Stimulated activated CD8-positive, alpha-beta memory T cell treated with anti-CD3 and anti-CD28 coated beads, Interleukin-4, amount 100 ng/mL, for 4 hours (primary cell): ENCODE measurements at places on chromosomes 6 and 20.

DNA sequence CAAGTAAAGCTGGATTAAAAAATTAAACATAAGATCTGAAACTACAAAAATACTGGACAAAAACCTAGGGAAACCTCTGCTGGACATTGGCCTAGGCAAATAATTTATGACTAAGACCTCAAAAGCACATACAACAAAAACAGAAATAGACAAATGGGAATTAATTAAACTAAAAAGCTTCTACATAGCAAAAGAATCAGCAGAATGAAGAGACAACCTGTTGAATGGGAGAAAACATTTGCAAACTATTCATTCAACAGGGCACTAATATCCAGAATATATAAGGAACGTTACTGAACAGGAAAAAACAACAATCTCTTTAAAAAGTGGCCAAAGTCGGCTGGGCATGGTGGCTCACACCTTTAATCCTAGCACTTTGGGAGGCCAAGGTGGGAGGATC, 6.8 kb upstream of the GINM1 start:
- no peak for DNase-seq

GRCh38 chr6:118488631-118489030, 59.5 kb upstream of the PLN start:
- no peak for DNase-seq

GRCh38 chr6:160222491-160222890, 36.1 kb downstream of the SLC22A2 start:
- DNase-seq: no peak

GRCh38 chr6:142341855-142342330, 40.1 kb downstream of the ADGRG6 start:
- DNase-seq: no peak

GRCh38 chr6:161971043-161971442, 697.2 kb upstream of the AGPAT4 start:
- no peak for DNase-seq

- no peak for DNase-seq
These were observed 36.7 kb downstream of the MARCKS start for GRCh38 chr6:113893866-113894265.

DNA sequence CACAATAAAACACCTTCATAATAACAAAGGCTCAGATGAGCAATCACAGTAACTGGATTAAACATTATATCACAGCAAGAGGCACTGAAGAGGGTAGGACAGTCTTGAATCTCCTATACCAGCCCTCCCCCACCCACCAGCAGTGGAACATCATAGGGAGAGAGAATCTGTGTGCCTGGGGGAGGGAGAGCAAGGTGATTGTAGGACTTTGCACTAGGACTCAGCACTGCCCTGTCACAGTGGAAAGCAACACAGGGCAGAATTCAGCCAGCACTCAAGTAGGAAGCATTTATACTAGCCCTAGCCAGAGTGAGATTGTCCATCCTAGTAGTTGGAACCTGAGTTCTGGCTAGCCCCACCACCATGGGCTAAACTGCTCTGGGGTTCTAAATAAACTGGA, 400.2 kb downstream of the HAO1 start:
- no peak for DNase-seq

DNA sequence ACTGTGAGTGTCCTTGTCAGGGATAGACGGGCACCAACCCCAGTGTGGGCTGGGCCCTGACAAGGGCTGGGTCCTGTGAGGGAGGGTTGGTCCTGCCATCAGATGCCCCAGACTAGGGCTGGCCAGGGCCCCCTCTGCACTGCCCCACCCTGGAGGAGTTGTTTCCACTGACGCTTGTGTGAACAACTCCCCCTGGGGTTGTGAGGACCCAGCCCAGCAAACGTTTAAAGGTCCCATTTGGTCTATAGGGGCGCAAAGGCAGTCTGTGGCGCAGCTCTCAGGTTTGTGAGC, 104.1 kb downstream of the BMP7 start:
- DNase-seq: no peak

GRCh38 chr6:5457041-5457440, 195.7 kb downstream of the FARS2 start:
- no peak for DNase-seq

DNA sequence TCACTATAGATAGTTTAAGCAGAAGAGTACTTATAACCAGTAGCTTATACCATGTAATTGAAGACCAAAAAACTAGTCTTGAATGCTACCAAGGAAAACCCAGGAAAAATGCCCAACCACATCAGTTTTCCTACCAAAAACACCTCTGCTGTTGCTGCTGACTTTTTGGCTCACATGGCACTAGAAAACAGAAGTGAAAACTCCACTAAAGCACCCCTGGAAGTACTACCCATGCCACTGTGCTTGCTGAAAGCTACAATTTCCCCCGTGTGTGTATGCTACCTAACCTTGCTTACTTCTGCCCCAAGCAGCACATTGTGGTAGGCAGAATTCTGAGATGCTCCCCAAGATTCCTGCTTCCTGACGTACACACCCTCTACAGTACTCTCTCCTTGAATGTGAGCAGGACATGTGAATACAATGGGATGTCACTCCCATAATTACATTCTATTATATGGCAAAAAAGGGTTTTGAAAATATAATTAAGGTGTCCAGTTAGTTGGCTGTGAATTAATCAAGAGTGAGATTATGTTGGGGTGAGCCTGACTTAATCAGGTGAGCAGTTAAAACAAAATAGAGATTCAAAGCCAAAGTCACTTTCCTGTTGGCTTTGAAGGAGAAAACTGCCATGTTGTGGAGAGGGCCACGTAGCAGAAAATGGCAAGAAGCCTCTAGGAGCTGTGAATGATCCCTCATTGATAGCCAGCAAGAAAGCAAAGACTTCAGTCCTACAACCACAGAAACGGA, 209.8 kb upstream of the MARCKS start:
- no peak for DNase-seq

GRCh38 chr6:148619891-148620290, 126.9 kb upstream of the UST start:
- DNase-seq: no peak

DNA sequence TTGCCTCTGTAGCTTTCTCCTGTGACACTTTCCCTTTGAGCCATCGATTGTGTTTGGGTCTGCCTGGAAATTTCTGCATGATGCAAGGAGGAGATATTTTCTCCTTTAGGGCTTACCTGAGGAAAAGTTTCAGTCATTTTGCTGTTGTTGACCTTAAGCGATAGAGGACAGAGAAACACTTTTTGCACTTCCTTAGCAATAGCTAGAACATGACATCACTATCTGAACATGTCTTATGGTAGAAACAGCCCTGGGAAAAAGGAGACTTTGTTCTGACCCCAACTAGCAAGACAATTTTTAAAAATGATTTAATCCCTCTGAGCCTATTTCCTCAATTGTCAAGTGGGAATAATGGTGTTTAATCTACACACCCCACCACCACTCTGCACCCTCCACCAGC, 9.7 kb upstream of the FILIP1 start:
- no peak for DNase-seq

GRCh38 chr6:152969688-152970418, 13.0 kb downstream of the FBXO5 start:
- no peak for DNase-seq

- no peak for DNase-seq
These were observed 124.7 kb upstream of the SUPT3H start for GRCh38 chr6:45502456-45502855.

GRCh38 chr6:107936162-107936909, 21.7 kb downstream of the SEC63 start:
- no peak for DNase-seq

DNA sequence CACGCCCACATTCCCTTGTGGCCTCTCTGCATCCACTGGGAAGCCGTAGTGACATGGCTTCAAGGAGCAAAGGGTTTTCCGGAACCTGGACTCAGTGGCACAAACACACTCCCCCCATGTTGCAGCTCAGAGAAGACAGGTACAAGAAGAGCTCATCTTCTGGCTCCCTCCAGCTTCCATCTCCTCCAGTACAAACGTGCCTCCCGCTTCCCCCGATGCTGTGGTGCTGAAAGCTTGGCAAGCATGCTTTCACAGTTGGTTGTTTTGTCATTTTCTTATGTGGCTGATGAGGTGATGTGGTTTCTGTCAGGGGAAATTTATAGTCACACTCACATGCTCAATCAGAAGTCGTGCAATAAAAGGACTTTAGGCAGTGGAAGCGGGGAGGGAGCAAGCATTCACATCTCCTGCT, 258.5 kb downstream of the KIF16B start:
- DNase-seq: no peak

- no peak for DNase-seq
These were observed 68.5 kb upstream of the ARMC2 start for GRCh38 chr6:108779536-108780275.

- DNase-seq: no peak
These were observed 78.4 kb downstream of the FYN start for GRCh38 chr6:111794727-111795452.

- DNase-seq: no peak
These were observed 148.6 kb upstream of the MAN1A1 start for GRCh38 chr6:119497988-119498727.

DNA sequence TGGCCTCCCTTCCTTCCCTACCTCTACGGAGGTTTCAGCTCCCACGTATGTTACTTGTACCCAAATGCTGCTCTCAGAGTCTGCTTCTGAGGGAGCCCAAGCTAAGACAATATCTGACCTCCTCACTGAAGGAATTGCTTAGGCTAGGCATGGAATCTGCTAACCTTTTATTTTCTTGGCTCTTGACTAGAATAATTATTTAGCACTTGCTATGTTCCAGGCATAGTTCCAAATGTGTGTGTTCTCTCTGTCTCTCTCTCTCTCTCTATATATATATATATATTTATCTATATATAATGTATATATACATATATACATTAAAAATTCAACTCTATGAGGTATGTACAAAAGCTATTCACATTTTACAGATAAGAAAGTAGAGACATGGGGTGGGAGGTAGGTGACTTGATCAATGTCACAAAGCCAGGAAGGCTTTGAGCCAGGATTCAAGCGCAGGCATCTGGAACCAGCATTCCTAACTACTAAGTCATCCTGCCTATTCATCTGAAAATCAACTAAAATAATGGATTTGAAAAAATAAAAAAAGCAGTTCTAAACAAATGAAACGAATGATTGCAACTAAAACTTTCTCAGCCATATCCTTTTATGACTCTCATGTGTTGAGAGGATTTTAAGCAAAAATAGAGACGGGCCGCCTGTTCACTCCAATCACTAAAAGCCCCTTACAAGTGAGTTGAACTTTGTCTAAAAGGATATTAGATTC, 189.7 kb upstream of the JAG1 start:
- DNase-seq: no peak

DNA sequence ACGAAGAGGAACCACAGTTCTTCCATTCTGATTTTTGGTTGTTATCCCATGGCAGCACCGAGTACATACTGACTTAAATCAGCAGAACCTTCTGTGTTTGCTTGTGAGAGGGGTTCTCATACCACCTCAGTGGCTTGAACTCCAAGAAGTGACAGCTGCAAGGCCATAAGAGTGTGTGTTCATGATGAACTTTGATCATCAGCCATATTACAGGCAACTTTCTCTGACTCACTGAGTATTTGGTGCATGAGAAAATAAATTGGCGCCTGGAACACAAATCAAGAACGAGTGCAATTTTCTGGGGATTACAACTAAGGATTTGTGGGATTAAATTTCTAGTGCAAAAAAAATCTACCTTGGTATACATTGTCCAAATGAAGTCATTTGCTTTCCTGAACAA, 68.9 kb downstream of the CYP39A1 start:
- no peak for DNase-seq

DNA sequence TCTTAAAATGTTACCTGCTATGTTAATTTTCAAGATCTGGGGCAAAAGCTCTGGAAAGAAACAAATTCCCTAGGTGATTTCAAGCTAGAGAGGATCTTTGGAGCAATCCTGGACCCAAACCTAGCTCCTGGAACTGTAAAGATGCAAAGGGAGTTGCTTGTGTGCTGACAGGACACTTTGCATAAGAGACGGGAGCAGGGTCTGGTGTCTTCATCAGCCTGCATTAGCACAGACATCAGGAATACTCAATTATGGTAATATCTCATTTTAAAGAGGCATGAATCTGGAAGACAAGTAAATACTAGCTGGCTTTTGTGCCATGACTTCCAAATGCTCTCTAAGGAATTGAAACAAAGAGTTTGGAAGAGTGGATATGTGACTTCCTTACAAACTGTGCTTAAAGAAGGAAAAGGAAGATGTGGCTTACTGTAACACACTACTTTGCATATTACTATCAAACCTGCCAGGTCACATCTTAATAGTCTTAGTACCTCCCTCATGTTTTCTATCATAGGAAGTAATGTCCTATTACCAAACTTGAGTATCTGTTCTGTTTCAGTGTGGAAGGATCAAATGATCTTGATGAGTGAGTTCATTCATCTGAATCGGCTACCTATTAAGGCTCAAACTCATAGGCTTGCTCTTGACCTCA, 193.4 kb downstream of the ALDH8A1 start:
- DNase-seq: no peak

DNA sequence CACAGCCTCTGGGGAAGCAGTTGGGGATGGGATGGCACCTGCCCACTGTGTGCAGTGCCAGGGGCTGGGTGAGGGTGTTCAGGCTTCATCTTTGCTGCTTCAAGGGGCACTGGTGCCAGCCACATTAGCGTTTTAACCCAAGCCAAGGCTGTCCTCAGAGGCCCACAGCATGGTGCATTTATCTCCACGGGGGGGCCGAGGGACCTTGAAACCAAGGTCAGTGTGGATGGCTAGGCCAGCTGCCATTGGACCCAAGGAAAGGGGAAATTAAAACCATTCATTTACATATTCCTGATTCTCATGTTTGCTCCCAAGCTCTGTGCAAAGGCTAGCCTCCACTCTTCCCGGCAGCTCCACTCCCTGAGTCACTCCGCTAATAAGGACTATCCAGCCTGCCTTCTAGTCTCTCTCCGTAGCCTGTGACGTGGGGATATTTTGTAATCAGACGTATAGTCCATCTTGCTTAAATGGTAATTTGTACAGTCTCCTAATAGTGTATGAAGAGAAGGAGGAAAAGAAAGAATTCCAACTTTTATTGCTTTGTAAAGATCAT, 197.1 kb downstream of the CDH4 start:
- DNase-seq: no peak

DNA sequence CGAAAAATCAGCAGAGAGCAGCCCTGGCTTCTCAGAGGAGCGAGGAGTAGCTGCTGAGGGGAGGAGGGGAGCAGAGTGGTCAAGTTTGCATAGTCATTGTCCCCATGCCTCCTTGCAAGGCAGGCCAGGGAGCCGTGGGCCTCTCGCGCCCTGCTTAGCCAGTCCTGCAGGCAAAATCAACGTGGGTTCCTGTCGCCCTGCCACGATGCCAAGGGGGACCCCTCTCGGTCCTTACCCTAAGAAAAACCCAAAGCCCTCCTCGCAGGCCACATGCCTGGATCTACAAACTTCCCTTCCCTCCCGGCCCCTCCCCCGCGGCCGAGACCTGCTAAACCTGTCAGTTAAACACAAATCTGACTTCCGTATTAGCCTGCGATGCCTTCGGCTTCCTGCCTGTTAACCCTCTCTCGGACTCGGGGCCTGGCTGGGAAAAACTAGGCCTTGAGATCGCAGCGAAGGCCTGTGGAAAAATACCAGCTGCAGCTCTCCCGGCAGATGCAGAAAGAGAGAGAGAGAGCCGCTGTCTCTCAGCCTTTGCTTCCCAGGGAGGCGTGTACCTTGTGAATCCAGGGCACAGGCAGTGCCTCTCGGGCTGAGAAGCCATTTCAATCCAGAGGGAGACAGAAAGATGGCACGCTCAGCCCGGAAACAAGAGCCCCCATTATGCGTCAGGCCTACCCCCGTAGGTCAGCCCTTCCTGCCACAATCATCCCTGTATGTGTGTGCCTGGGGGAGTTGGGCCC, 968 bp upstream of the ZMYND8 start:
- DNase-seq: peak; percentile 25

- no peak for DNase-seq
These were observed 11.0 kb upstream of the FAM210B start for GRCh38 chr20:56347628-56348304.

- no peak for DNase-seq
These were observed 103.6 kb downstream of the MAP3K7 start for GRCh38 chr6:90483116-90483839.

GRCh38 chr20:2900845-2901592, 27.7 kb downstream of the PTPRA start:
- no peak for DNase-seq
